Right kidney (tissue), 9 donors: ENCODE measurements at places on chromosomes 2 and 18.

DNA sequence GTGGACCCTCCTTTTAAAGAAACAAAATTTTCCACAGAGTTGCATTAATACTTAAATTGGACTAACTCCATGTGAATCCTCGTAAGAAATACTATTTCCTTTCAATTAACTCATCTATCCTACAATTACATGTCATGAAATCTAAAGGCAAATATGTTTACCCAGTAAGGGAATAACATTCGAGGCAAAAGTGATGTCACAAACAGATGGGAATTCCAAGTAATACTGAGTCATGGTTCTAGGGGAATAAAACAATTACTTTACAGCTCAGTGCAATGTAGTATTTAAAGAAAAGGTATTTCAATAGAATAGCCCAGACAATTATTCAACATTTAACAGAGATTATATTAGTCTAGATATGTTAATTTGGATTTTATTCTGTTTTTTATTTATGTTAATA is 205.8 kb downstream of the ZNF385B start:
- DNase-seq, result no peak

DNA sequence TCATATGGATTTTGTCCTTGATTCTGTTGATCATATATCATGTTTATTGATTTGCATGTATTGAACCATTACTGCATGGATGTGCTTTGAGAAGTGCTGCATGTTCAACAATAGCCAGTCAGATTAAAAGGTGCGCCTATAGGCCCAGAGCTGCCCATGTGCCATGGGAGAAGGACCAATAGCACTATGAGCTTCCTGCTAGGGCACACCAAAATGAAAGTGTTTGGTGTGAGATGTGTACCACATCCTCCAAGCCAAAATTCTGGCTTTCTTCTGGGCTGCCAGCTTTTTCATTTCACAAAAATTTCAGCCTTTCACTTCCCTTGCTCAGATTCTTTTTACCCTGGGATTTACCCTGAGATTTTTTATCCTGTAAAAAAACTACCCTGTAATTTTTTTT is 34.8 kb upstream of the MMADHC start:
- DNase-seq, result no peak

DNA sequence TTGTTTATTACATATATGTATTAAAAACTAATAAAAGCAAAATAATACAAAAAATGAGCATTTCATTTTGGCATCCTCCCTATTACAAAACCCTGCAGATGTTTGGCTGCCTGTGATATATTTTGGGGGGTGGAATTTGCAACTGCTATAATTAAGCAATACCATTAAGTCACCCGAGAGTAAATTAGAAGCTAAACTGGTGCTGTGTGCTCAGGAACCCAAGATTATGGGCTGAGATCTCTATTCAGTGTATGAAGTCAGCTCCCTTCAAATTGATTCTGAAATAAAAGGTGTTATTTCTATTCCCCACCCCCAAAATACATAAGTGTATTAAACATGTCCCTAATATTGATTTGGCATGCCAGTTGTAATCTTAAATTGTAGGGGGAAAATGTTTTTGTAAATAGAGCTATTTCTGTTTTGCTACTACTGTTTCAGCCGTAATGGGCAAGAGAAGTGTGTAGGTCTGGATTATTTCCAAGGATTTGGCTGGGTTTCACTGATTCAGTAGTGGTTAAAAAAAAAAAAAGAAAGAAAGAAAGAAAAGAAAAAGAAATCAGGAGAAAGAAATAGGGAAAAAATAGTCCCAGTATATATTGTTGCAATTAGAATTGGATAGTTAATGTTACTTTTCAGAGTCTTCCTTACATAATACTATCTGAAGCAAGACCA is 110.9 kb downstream of the SS18 start:
- DNase-seq, result no peak

- no peak for DNase-seq
These were observed 67.2 kb downstream of the AOX1 start for GRCh38 chr2:200653021-200653420.

- DNase-seq, result no peak
These were observed 99.7 kb downstream of the RND3 start for GRCh38 chr2:150387586-150388288.

- DNase-seq, result no peak
These were observed 188.9 kb downstream of the MYO1B start for GRCh38 chr2:191434072-191434471.

DNA sequence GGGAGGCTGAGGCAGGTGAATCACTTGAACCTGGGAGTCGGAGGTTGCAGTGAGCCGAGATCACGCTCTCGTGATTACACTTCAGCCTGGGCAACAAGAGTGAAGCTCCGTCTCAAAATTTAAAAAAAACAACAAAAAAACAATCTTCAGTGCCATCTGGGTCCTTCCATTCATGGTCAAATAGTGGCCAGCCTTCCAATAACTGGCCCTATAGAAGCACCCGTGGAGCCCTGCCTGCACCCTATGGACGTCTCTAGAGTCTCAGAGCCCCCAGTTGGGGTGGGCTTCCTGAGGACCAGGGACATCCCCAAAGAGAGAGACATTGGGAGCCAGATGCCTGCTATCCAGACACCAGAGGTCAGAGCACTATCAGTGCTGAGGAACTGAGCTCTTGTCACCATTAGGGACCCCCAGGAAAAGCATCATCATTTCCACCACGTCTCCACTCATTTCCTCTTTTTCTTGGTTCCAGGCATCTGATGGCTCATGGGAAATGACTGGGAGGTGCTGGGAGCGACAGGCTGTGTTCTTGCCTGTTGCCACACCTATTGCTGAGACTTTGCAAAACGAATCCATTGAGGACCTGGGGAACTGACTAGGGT is 9.4 kb downstream of the NEU2 start:
- no peak for DNase-seq

DNA sequence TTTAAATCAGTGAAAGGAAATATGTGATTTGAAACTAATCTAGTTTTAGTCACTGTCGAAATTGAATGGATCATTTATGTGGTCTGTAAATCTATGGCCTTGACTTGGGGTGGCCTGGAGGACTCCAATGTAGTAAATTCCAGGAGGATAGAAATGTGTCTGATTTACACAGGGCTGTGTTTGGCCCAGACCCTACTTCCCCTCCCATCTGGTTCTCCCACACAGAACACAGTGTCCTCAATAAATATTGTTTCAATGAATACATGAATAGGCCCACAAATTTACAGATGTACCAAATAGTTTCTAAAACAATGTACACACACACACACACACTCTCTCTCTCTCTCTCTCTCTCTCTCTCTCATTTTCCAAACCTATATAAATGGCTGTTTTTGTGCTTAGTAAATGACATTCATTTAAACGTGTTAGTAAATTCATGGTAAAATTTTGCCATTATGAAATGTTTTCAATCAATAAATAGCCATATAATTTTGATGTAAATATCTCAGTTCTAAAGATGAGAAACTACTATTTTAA is 1.9 kb downstream of the CCDC68 start:
- no peak for DNase-seq

DNA sequence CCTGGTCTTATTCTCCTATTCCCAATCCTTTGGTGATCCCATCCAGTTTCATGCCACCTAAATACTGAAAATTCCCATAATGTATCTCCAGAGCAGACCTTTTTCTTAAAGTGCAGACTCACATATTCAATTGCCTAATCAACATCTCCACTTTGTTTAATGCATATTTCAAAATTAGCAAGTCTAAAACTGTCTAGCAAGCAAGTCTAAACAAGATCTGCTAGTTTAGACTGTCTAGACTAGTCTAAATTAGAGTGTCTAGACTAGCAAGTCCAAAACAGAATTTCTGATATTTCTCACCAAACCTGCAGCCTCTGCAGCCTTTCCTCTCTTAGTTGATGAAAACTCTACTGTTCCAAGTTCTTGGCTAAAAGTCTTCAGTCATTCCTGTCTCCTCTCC is 44.6 kb downstream of the THUMPD2 start:
- DNase-seq, result no peak

- no peak for DNase-seq
These were observed 278.2 kb upstream of the EPAS1 start for GRCh38 chr2:46018773-46019591.

GRCh38 chr2:98607741-98608115 is 584 bp downstream of the COA5 start:
- DNase-seq, result no peak
